Stimulated activated CD4-positive, alpha-beta T cell treated with anti-CD3 and anti-CD28 coated beads, Interleukin-12 subunit alpha, Interleukin-12 subunit beta, amount 100 ng/mL, for 24 hours (primary cell): ENCODE measurements at places on chromosomes 2 and 18.

DNA sequence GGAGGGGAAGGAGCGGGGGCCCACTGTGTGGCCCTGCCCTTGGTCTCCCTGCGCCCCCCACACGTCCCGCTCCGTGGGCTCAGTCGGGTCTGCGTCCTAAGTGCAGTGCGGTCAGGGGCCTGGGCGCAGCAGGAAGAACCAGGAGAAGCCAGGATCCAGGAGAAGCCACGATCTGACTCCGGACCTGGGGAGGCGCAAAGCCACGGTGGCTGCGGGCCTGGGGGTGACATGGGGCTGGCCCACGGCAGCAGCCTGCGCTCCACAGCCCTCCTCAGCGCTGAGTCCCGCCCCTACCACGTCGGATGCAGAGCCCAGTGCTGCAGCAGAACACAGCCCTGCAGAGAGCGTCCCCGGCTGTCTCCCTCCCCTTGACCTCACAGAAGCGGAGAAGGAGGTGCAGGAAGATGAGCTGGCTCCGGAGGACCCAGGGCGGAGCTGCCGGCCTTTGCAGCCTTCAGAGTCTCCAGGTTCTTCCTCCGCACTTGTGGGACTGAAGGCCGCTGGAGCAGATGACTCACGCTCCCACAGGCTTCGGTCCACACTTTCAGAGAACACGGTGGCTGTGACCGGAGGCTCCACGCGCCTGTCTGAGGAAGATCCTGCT lies 589.2 kb upstream of the SALL3 start:
- DNase-seq: no peak

DNA sequence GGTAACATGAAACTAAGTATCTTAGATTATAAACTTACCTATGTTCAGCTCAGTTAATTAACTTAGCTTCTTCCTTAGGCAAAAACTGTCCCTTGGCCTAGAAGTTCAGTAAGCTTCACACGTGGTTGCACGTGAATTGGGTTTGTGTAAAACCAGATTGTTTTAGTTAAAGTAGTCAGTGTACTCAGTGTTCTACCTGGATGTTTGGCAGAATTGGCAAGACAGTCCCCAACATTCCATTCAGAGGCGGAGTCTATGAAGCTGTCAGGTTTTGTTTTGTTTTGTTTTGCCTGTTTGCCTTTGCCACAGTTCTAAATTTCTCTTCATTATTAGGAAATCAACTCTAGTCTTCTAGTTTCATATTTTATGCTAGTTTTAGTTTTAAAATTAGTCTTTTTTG lies 105.3 kb upstream of the ZEB2 start:
- no peak for DNase-seq

- DNase-seq: no peak
Observed at GRCh38 chr2:20352230-20352578, 1.6 kb upstream of the PUM2 start.

DNA sequence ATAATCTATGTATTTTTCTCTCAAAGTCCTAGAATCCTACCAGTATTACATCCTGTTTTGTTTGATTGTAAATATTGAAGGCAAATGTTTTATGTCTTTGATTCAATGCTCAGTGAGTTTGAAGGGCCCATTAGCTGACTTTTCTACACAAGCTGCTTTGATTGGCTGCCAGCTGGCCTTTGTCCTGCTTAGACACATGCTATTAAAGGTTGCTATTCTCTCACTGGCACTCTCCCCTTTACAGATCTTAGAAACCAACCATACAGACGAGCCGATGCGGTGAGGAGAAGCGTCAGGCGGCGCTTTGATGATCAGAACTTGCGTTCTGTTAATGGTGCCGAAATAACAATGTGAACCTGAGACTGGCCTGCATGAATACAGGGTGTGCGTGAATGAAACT lies 69.7 kb downstream of the PRPF40A start:
- no peak for DNase-seq

GRCh38 chr2:175004730-175004979 lies 526 bp downstream of the CHN1 start:
- no peak for DNase-seq

- DNase-seq: no peak
Observed at GRCh38 chr2:239234191-239235175, 166.3 kb downstream of the HDAC4 start.
